Activated T-cell treated with anti-CD3 and anti-CD28 coated beads, Interleukin-2, amount 50 U/mL, for 72 hours (primary cell): ENCODE measurements at places on chromosomes 2 and 18. TPM values are rescaled to one million over a fixed set of nuclear protein-coding genes. Genes with fewer than 3 reads are reported as not detected.

The OTX1 gene
- not detected for total RNA-seq

The UGT1A4 gene
- total RNA-seq = not detected

The CLIP4 gene
- 28.4 TPM for total RNA-seq

The LCLAT1 gene
- total RNA-seq = 51.6 TPM

The DYNAP gene
- not detected for total RNA-seq

The POTEC gene
- not detected for total RNA-seq

The ABCB11 gene
- total RNA-seq = not detected

The PCARE gene
- not detected for total RNA-seq

The VWA3B gene
- total RNA-seq = 0.19 TPM

The SCN2A gene
- not detected for total RNA-seq

The TBC1D8 gene
- 5.2 TPM for total RNA-seq

The POU3F3 gene
- not detected for total RNA-seq

The TEX44 gene
- not detected for total RNA-seq

The SUMO1 gene
- total RNA-seq = 100 TPM

The RGPD4 gene
- total RNA-seq = not detected

The HOXD13 gene
- total RNA-seq = not detected

The SLC9A2 gene
- not detected for total RNA-seq

The IL1F10 gene
- not detected for total RNA-seq

The CYRIA gene
- 2.3 TPM for total RNA-seq

The PLEKHB2 gene
- total RNA-seq = 53.8 TPM

The ANKRD39 gene
- 16.5 TPM for total RNA-seq

The GDF7 gene
- not detected for total RNA-seq

The RIT2 gene
- not detected for total RNA-seq

The APLF gene
- 5.7 TPM for total RNA-seq

The SCN7A gene
- total RNA-seq = not detected

The ANKRD29 gene
- total RNA-seq = not detected

The EGR4 gene
- 2.1 TPM for total RNA-seq

The ZNF514 gene
- 15.3 TPM for total RNA-seq

The SERPINB7 gene
- not detected for total RNA-seq

The ASTL gene
- 8.1 TPM for total RNA-seq

The ST6GAL2 gene
- total RNA-seq = not detected

The ZEB2 gene
- 22.5 TPM for total RNA-seq

The CPO gene
- total RNA-seq = 0.21 TPM

The PROKR1 gene
- total RNA-seq = not detected

The SERPINB3 gene
- total RNA-seq = not detected

The IL37 gene
- not detected for total RNA-seq

The GKN1 gene
- not detected for total RNA-seq

The PAX8 gene
- total RNA-seq = 4.3 TPM

The GAD1 gene
- 12.8 TPM for total RNA-seq

The TNS1 gene
- total RNA-seq = 0.65 TPM
